ENCODE measurements at places on chromosomes 7 and 10.
A peak's percentile ranks its signal among the peaks of the same experiment; 100 is the strongest.

DNA sequence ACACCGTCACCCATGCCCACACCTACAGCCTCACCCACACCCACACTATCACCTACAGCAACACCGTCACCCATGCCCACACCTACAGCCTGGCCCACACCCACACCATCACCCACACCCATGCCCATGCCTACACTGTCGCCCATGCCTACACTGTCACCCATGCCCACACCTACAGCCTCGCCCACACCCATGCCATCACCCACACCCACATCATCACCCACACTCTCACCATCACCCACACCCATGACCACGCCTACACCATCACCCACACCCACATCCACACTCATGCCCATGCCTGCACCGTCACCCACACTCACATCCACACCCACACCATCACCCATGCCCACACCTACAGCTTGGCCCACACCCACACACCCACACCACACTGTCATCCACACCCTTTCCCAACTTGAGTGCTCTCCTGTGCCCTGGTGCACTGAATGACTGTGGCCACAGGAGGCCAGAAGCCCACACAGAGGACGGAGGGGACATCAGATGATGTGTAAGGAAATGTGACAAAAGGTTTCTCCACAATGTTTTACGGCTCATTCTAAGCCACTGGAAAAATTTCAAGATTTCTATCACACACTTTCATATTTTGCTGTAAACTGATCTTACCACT is 153.3 kb downstream of the WDR37 start:
- no peak for DNase-seq

DNA sequence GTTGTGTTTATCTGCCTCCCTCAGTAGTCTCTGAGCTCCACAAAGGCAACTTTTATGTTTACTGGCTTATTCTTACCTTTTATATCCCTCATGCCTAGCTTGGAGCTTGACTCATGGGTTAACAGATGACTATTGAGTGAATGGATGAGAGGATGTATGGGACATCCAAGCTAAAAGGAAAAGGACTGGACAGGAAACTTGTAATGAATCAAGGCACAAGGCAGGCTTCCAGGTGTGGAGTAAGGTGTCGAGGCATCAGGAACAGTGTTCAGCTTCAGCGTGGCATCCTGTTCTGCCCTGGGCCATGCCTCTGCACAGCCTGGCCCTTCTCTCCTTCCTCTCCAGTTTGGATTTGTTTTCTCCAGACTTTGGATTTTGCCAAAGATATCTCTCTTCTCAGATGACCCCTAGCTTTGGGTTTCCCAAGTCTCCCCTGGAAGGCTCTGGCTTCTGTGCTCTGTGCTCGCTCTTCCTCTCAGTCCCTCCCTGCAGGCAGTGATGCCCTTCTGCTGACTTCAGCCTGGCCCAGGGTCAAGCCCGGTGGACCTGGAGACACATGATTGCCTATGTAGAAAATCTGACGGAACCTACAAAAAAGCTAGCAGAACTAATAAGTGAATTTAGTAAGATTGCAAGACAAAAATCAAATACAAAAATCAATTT is 367.3 kb downstream of the CXCL12 start:
- DNase-seq: no peak

- no peak for DNase-seq
Observed at GRCh38 chr10:121865554-121865953, 62.3 kb downstream of the ATE1 start.

DNA sequence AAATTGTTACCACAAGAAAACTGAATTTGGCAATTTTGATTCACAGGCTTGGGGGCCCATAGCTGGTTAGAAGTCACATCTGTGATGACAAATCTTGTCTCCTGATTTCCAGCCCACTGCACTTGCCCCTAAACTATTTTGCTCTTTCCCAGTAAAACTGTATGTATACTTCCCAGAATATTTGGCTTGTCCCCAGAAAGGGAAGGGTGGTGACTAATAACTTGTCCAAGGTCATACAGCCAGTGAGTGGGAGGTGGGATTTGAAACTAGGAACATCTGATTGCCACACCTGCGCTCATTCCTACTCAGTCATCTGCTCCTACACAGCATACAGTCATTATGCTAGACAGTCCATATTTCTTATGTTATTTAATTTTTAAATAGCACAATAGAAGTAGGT is 304.5 kb downstream of the SDHAF3 start:
- DNase-seq: no peak

- no peak for DNase-seq
Observed at GRCh38 chr10:48700071-48700470, 15.4 kb downstream of the WDFY4 start.

DNA sequence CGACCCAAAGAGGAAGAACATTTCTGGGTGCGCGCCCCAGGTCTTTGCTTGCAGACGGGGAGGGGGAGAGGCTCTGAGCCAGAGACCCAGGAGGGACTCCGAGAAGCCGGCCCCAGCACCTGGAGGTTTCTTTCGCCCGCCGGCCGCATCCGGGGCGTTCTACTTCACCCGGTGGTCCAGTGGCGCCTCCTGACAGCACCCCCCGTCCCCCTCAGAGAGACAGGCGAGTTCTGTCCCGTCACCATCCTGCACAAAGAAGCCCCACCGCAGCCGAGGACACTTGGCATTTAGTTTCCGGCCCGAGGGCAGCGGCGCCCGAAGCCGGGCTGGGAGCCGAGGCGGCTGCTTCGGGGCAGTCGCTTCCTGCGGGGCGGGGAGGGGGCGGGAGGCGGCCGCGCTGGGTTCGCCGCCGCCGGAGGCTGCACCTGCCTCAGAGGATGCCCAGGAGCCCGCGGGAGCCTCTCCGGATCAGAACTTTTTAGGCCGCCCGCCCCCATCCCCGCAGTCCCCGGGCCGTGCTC is at the start of gene TMEM178B:
TSS of gene TMEM178B (plus strand) at position 424 of the 521 bp plus-strand sequence.
- DNase-seq: no peak

- DNase-seq: no peak
Observed at GRCh38 chr10:15624401-15625196, 95.1 kb downstream of the ITGA8 start.

DNA sequence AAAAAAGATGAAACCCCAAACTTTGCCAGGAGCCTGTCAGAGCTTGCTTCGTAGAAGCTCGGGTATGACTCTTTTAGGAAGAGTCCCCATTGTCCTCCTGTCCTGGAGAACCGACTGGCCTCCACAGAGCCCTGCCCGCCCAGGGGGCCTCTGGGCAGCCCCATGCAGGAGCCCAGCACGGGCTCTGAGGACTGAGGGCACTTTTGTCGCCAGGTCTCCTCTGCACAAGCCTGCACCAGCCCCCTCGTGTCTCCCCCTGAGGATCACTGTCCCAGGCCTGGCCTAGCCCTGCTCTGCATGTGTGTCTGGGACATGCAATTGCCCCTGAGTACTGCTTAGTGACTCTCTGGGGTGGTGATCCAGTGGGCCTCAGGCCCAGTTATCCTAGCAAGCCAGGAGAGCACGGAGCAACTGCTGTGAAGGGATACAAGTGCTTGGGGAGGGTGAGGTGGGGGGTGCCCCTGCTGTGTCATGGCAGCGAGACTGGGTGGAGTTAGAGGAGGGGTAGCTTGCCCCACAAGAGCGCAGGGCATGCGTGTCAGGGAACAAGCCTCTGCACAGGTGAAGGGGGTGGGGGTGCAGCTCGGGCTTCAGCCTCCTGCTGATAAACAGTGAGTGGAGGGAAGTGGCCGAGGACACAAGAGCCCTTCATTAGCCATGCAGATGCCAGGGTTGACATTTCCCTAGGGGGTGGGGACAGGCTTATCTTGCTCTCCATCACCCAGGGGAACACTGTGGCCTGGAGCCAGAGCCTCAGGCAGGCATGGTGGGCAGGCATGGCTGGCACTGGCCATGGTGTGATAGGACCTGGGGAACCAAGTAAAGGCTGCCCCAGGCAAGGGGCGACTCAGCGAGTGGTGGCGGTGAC is 143.4 kb downstream of the C10orf105 start:
- no peak for DNase-seq

DNA sequence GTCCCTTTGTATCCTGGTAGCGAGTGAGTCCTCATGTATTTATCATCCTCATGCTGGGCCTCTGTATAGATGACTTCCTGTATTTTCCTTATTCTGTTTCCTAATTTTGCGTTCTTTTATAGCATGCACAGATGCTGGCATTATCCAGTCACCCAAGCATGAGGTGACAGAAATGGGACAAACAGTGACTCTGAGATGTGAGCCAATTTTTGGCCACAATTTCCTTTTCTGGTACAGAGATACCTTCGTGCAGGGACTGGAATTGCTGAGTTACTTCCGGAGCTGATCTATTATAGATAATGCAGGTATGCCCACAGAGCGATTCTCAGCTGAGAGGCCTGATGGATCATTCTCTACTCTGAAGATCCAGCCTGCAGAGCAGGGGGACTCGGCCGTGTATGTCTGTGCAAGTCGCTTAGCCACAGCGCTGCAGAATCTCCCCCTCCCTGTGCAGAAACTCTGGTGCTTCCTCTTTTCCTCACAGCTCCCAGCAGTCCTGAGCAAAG is 183.1 kb upstream of the PRSS58 start:
- no peak for DNase-seq

DNA sequence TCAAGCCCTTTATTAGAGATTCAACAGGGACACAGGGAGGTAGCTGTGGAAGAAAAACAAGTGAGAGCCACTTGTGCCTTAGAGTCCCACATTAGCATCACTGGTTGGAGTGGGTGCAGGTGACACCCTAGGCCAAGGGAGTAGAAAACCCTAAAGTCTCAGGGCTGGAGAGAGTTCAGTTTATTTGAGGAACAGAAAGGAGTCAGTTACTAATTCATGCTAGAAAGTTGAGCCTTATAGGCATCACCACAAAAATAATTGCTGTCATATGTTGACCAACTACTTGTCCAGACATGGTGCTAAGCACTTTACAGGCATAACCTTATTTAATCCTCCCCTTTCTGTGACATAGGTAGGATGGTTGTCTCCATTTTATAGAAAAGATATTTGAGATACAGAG is 20.9 kb upstream of the ACSL5 start:
- no peak for DNase-seq

GRCh38 chr7:131502810-131503508 is 53.5 kb downstream of the PODXL start:
- DNase-seq: no peak

DNA sequence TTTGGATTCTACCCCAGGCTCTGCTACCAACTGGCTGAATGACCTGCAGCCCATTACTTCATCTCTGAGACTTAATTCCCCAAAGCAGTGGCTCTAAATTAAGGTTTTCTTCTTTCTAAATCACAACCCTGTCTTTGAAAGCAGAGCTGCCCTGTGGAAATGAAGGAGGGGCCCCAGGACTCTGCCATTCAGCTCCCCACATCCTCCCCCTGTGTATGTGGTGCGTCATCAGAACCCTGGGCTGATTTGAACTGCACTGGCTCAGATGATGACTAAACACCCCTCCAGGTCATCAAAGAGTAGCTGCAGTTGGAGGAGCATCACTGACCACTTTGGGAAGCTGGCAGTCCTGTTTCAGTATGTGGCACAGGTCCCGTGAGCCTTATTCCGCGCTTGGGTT is 46.6 kb downstream of the BPGM start:
- no peak for DNase-seq

- DNase-seq: no peak
Observed at GRCh38 chr10:86630079-86630478, 24.3 kb upstream of the OPN4 start.

GRCh38 chr10:106696239-106696638 is 468.3 kb downstream of the SORCS1 start:
- DNase-seq: no peak

DNA sequence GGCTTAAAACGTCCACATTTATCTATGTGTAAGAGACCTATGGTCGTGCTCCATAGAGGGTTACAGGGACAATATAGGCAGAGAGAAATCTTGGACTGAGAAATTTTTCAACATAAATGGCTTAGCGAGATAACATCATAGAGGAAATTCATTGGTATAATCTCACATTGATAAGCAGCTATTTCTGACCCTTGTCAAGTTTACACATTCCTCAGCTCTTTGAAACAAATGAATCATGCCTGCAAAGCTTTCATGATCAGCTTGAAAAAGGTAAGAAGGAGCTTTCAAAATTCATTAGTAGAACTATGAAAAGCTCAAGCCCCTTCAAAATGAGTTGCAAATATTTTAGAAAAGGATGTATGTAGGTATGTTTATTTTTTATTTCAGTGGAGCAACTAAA is 478.8 kb downstream of the NEBL start:
- DNase-seq: no peak

DNA sequence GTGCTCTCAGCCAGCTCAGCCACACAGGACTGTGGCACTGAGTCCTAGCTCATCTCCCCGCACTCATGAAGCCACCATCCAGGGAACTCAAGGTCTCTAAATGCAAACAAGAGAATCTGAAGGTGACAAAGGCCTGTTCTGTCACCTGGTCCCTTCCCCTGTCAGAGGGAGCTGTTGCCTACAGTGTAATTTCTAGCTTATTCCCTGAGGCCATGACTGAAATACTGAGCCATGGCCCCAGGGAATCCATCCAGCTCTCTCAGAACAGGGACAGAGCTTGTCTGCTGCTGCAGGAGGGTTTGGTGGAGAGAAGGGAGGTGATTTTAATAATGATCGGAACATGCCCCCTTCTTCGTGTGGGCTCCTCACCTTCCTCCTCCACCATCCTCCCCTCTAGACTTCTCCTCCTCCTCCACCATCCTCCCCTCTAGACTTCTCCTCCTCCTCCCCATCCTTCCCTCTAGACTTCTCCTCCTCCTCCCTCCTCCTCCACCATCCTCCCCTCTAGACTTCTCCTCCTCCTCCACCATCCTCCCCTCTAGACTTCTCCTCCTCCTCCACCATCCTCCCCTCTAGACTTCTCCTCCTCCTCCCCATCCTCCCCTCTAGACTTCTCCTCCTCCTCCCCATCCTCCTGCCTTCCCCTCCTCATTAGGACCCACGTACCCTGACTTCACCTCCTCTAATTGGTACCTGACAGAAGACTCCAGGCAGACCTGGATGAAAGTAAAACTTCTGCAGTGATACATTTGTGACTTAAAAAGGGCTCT is 338.0 kb upstream of the MKI67 start:
- DNase-seq: peak; percentile 66

DNA sequence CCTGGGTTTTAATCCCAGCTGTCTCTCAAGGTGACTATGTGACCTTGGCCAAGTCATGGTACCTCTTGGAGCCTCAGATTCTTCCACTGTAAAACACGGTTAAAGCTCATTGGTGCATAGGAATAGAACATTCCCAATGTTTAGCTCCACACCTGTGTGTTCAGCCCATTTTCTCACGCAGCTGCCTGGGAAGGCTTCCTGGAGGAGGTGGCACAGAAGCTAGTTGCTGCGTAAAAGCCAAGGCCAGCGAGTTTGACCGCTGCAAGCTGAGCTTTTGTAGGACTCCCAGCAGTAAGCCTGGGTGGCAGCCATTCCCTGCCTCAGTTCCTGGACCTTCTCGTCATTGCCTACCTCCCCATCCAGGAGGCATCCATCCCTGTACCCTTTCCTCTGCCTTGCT is 326.6 kb downstream of the RPS24 start:
- no peak for DNase-seq

Measured in pancreas (tissue), 10 donors.